ENCODE measurements at places on chromosomes 4 and X.

DNA sequence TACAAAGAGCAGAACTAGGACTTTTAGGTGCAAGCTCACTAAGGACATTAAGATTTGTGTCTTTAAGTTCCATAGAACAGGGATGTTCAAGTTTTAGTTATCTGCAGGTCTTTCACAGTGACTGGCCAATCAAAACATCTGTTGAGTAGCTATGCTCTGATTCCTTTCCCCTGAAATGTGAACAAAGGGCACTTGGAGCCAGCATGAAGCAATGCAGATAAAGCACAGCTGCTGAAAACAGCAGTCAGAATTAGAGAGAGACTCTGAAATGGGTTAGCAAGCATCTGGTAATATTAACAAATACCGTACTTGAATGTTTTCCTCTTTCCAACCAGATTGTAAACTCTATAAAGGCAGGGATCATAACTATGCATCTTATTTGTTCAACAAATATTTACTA is 276.9 kb downstream of the RAB28 start:
- no peak for DNase-seq

DNA sequence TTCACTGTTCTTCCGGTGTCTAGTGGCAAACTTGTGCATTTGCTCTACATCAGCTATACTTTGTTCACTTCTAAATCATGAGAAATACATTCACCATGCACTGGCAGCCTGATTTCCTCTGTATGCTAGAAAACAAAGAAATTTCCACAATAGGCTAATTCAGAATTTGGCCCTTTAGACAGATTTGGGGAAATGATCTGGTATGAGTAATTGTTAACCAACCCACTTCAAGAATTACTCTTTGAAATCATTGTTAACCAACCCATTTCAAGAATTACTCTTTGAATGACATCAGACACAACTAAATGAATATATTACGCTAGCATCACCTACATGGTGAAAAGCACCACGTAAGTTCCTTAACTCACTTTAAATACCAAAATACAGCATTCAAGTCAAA is 14.6 kb downstream of the APBB2 start:
- no peak for DNase-seq

DNA sequence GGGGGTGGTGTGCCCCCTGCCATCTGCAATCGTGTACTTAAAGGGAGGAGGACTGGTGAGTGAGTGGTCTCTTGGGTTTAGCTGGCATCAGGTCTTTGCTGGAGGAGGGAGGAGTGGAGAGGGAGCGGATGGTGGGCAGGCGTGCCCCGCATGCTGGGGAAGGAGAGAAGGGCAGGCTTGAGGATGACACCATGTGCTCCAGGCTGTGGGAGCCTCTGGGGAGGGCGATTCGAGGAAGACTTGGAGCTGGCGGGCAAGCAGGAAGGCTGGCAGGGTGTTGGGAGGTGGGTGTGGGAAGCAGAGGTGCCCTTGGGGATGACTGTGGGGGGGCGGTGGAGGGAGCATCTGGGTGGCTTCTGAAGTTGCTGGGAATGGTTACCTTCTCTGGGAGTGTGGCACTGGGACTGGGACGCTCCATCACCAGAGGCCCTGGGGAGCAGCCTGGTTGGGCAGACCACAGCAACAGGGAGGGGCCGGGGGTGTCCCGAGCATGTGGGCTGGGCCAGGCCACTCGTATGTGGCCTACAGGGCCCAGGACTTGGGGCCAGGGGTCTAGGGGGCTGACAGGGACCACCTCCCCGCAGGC is 30.8 kb upstream of the AFAP1 start:
- DNase-seq: no peak

- no peak for DNase-seq
Measured at GRCh38 chr4:16667464-16667863, 231.0 kb downstream of the LDB2 start.

DNA sequence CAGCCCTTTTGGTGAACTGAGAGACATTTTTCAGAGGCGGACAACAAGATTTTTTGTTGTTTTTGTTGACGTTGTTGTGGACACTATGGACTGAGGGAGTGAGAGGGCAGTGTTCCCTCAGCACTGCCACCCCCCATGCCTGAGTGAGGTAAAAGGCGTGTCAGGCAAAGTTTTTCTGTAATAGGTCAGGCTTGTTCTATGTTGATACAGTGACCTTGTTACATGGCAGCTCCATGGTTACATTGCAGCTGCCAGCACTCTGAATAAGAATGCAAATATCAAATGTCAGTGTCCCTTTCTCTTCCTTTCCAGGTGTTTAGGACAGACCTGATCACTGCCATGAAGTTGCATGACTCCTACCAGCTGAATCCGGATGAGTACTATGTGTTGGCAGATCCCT is 36.6 kb downstream of the JADE1 start:
- no peak for DNase-seq

GRCh38 chr4:55509266-55509665 is 37.4 kb downstream of the CLOCK start:
- no peak for DNase-seq

GRCh38 chr4:7387925-7388324 is 46.8 kb downstream of the PSAPL1 start:
- no peak for DNase-seq

DNA sequence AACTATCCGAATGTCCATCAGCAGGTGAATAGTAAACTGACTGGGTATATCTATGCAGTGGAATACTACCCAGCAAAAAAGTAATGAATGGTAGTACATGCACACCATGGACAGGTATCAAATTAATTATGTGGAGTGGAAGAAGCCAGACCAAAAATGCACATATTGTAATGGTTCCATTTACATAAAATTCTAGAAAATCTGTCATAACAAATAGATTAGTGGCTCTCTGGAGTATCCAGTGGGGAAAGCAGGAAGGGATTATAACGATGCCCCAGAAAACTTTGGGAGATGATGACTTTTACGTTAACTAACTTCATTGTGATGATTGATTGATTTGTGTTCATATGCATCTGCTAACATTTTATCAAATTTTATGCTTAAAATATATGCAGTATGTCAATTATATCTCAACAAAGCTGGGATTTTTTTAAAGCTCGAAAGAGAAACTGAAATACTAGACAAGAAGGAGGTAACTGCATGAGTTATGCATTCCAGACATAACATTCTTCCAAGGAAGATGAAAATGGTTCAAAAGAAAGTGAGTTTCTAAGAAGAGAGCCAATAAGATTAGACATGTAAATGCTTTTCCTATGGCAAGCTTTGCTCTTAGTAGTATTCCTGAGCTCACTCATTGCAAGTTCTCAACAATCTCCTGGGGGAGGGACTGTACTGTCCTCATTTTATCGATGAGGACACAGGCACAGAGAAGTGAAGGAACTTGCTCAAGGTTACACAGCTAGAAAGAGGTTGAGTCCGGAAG is 58.6 kb upstream of the MSX1 start:
- DNase-seq: no peak

DNA sequence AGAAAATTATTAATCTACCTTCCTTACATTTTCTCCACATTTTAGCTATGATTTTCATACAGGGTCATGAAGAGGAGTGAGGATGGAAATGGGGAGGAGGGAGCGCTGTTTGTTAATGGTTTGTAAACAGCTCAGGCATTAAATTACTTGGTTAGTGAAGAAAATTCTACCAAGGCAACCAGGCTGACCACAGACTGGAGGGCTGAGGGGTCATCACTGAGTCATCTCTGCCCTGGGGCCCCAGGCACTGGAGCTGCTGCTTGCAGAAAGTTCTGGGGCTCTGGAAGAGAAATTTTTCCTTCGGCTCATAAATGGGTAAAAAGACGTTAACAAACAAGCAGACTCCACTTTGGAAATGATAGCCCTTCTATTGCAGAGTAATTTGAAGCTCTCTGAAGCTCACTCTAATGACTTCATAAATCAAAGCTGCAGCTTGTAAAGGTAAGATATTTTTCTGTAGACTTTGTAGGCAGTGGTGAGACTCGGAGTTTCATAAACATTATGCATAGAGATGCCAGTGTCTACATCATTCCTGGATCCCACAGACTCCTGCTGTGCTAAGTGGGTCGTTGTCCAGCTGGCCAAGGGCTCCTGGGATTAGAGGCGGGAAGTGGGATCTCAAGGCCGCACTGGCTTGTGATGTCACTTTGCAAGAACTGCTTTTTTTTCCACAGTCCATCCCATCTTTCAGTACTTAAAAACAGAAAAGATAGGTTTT is 159.6 kb downstream of the PTTG2 start:
- DNase-seq: no peak

DNA sequence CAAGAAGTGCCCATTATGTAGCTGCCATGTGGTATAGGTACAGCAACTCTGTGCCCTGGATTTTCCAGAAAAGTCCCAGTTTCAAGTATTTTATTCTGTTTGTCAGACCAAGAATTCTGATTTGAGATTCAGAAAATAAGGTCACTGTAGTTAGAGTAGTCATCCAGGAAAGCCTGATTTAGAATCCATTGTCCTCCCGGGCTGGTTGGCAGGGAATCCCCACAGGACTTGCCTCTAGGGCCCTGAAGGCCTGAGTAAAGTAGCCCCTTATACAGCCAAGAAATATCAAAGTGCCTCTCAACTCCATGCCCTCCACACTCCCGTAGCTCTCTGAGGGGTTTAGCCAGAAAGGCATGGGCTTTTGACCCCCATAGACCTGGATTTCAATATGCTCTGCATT is 36.3 kb downstream of the RTL5 start:
- DNase-seq: no peak

DNA sequence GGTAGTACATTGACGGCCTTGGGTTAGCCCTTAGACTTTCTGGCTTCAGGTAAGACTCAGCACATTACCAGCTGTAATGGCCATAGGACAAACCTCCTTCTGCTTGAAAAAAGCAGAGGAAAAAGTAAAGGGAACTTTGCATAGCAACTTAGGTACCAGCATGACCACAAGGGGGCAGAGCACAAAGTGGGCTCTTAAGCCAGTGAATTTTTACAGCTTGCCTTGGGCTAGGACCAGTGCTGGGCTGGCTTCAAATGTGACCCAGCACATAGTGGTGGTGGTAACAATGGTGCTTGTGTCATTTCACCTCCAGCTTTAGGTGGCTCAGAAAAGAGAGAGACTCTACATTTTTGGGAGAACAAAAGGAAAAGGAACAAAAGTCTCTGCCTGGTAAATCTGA is 66.1 kb downstream of the KLHL4 start:
- no peak for DNase-seq

GRCh38 chrX:23756165-23756564 is 13.1 kb upstream of the ACOT9 start:
- DNase-seq: no peak

DNA sequence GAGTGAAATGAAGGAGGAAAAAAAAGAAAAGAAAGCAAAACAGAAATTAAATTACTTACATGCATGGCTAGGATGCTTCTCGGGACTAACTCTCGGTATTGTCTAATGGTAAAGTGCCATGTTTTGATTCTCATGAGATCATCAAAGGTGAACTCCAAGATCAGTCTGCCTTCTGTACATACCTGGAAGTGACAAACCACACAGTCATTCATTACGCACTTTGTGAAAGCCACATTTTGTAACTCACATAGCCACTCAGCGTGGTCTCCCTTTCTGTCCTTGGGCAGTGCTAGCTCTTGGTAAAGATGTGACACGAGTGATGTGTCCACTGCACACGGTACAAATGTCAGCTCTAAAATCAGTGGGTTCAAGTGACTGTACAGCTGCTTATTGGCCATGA is 309.8 kb downstream of the LDB2 start:
- no peak for DNase-seq

DNA sequence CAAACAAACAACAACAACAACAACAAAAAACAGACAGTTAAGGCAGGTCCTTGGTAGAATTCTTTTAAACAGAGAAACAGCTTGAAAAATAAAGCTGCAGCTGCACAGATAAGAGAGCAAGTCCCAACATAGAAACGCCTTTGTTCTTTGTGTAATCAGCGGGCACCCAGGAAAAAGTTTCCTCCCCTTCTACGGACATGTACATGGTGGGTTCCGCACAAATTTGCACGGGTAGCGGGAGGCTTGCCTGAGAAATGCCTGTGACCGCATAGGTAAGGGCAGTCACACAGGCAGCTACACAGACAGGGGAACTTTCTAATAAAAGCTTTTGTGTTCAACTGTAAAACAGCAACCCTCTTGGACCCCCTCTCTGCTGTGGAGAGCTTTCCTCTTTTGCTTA is 25.7 kb upstream of the CT47A1 start:
- no peak for DNase-seq

DNA sequence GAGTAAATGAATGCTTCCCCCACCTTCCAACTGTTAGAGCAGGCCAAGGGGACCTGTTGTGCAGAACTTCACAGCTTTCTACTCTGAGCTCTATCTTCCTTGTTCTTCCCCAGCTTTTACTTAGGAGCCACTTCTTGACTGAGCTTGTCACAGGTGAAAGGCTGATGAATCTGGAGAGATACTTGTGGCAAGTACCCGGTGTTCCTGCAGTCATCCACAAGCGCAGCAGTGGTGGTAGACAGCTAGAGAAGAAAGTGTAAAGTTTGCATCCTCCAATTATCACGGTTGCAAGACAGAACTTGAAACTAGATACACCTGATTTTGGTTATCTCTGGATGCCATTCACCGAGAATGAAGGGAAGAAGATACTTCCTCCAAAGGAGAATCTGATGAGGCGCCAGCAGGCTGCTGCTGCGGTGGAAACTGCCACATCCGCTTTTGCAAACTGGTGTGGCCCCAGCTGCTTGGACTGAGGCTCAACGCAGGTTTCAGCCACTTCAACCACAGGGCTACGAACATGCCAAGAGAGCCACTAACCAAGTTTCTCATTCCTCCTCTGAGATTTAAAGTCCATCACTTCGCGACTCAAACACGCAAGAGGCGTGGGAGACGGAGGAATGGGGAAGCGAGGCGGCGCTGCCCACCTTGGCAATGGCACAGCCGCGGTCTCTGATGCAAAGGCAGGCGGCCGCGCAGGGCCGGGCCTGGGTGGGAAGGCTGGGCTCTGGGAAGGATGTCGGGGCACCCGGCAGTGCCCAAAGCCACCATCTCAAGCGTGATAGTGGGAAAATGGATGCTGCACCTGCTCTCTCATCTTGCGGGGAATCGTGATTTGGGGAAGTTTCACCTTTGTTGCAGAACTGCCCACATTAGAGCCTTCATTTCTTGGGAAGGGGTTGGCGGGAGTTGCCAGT is 1.3 kb upstream of the FHIP1A start:
- no peak for DNase-seq

DNA sequence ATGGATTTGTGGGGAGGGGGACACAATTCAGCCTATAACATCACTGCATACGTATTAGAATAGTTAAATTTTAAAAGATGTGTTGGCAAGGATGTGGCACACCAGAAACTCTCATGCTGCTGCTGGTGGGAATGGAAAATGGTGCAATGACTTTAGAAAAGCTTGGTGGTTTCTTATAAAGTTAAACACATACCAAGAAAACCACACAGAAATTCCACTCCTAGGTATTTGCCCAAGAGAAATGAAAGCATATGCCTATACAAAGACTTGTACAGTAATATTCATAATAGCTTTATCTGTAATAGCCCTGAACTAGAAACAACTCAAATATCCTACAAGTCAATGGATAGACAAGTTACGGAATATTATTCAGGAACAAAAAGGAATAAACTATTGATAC is 71.3 kb upstream of the PDHA1 start:
- DNase-seq: no peak
